ENCODE measurements at places on chromosomes 3 and 15.
A peak's percentile ranks its signal among the peaks of the same experiment; 100 is the strongest.

- DNase-seq, result no peak
These were observed 87.1 kb downstream of the DIPK2A start for GRCh38 chr3:144058713-144059112.

DNA sequence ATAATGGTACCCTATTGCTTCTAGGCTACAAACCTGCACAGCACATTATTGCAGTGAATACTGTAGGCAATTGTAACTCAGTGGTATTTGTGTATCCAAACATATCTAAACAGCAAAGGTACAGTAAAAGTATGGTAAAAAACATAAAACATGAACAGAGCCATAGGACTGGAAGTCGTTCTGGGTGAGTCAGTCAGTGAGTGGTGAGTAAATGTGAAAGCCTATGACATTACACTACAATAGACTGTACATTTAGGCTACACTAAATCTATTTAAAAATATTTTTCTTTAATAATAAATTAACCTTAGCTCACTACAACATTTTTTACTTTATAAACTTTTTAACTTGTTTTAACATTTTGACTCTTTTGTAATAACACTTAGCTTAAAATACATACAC, 21.3 kb downstream of the RAB6B start:
- no peak for DNase-seq

DNA sequence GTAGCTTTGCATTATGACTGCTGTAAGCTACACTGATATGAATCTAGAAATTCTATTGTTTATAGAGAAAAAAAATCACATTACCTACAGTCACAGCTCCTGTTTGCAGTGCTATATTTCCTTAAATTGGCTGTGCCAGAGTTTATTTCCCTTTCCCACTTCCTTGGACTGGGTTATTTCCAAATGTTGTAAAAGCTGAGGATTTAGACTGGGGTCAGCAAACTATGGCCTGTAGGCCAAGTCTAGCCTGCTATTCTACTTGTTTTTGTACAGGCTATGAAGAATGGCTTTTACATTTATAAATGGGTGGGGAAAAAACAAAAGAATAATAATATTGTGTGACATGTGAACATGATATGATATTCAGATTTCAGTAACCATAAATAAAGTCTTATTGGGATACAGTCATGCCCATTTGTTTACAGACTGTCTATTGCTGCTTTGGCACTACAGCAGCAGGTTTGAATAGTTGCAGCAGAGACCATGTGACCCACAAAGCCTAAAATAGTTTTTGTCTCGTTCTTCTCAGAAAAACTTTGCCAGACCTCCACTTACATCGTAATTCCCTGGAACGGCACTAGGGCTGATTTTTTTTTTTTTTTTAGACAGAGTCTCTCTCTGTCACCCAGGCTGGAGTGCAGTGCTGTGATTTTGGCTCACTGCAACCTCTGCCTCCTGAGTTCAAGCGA, 7.8 kb downstream of the GLDN start:
- no peak for DNase-seq

DNA sequence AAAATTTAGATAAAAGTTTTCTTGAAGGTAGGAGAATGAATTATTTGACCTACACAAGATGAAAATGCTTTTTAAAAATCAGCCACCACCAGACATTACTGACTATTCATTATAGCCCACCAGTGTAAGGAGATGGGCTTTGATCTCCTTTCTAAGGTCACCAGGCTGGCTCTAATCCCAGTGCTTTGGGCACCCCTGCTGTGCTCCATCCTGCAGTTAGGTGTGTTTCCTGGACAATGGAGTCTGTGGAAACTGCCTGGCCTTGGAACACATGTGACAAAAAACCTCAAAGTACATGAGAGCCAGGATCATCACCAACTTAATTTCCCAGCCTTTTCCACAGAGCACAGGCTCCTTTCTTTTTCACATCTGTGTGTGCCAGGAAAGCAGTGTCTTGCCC, 260.9 kb downstream of the CHST2 start:
- no peak for DNase-seq

- DNase-seq, result no peak
These were observed 82.0 kb upstream of the LMOD3 start for GRCh38 chr3:69204315-69204957.

- no peak for DNase-seq
These were observed 214.5 kb downstream of the SNRPN start for GRCh38 chr15:25169318-25169717.

DNA sequence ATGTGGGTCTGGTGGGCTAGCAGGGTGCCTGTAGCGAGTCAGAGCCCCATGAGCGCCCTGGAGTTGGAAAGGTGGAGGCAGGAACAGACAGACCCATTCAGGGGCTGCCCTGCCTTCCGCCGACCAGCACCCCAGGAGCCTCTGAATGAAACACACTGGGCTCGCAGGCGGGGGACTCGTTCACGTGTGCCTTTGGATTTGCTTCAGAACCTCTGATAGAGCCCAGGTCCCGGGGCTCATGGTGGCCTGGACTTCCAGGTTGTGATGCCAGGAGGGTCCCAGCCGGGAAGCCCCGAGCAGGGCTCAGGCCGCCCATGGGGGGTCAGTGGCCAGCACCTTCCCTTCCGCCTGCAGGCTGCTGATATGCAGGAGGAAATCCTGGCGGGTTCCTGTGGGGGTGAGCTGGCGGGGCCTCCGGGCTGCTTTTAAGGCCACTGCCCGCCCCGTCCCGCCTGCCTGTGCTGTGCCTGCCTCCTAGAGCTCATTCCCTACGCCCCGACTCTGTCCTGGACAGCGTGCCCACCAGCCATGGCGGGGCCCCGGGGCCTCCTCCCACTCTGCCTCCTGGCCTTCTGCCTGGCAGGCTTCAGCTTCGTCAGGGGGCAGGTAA, at the start of gene STAB1:
Gene STAB1, plus strand, starts transcription at position 453 of the 610 bp plus-strand sequence. Its CDS starts 76 bp downstream, at position 529.
- no peak for DNase-seq

DNA sequence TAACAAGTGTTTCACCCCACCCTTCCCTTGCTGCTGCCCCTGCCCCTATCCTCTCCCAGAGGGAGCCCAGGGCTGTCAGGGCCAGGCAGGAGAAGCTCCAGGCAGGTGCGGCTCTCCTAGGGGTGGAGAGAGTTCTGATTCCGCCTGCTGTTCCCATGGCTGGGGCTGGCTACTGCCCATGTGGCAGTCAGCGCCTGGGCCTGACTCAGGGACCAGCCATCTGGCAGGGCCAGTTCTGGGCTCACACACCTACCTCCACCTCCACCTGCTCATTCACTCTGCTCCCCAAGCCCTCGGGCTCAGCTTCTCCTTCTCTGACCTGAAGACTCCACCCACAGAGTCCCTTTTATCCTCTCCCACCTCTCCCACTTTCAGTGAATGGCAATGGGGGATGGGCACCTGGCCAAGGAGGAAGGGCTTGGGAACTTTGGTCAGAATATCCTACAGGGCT, 23.4 kb downstream of the AMOTL2 start:
- peak; percentile 74 for DNase-seq

DNA sequence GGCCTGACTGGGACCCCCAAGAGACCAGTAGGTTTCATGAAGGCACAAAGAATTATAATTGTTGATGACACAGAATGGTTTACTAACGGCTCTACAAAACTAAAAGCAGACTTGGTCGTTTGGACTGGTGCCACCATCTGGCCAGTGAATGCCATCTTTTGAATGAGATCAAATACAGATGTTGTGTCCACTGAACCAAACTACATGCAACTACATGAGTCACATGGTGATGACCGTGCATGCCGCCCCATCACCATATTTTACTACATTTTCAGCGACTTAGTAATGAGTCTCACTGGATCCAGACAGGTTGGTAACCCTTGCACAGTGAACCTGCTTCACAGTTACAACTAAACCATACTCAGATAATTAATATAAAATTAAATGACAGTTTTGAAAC, 803.3 kb downstream of the DIPK2A start:
- no peak for DNase-seq

GRCh38 chr15:71055461-71055860, 59.8 kb upstream of the THSD4 start:
- DNase-seq, result no peak

DNA sequence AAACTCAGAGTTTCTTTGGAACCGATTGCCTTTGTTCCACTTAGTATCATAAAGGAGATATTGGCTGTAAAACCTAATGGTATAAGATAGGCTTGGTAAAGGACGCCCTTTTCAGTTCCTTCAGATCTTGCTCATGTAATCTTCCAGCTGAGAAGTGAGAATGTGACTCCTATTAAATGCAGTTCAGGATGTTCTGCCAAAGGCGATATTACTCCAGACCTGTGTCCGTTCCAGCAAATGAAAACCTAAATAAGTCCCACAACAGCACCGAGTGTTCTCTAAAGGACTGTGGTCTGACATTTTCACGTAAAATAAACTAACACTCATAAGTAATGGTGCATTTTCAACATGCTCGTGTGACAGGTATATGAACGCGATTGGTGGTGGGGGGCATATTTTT, 276.2 kb downstream of the FEZF2 start:
- DNase-seq, result no peak

DNA sequence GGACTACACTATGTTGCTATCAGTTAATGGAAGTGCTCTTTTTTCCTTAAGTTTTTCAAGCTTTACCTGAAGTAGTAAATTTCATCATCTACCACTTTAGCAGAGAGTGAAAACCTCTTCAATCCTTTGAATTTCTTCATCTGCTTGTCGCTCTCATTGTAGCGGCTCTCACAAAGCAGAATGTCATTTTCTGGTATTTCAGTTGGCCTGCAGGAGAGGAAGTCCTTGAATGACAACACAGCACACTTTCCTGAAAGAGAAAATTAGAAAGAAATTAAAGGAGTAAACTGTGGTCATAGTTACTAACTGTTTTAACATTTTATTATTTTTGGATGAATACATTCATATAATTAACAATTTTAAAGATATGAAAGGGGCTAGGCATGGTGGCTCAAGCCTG, 27.6 kb downstream of the UQCC5 start:
- DNase-seq, result no peak

- DNase-seq, result no peak
These were observed 369.9 kb upstream of the MCTP2 start for GRCh38 chr15:93861413-93861812.

DNA sequence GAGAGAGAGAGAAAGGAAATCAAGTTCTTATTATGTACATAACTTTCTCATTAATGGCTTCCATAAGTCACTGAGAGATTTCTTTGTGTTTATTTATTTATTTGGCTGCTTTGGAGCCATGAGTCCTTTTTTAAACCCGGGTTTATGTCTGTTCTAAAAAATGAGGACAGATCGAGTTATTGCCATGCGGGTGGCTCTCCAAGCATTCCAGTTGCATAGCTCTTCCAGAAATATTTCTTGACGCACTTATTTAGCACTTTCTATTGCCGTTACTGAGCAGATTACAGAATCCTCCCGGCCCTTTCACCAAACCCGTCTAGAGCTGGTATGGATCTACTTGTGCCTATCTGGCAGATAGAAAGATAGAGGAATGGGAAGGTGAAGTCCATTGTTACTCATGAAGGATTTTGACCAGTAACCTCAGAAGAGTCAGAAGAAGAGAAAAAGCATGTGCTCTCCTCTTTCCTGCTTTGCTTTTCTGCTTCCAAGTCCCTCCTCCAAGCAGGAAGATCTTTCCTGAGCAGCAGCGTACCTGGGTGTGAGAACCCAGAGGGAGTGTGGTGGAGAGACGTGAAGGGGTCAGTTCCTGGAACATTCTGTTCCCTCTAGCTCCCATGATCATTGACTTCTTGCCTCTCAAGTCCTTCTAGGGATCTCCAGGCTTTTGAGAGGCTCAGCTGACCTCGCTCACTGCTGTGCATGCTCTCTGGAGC, 112.8 kb downstream of the LPP start:
- DNase-seq, result no peak

Data from mesendoderm (in vitro differentiated cells).